Stimulated activated CD8-positive, alpha-beta memory T cell treated with anti-CD3 and anti-CD28 coated beads, Interleukin-2, amount 100 ng/mL, for 48 hours (primary cell): ENCODE measurements at places on chromosomes 2 and 18.

GRCh38 chr2:133936096-133936495, 317.8 kb upstream of the MGAT5 start:
- no peak for DNase-seq

- no peak for DNase-seq
Measured at GRCh38 chr2:235701206-235701981, 207.6 kb downstream of the AGAP1 start.

- no peak for DNase-seq
Measured at GRCh38 chr2:230589025-230589424, 123.6 kb upstream of the CAB39 start.

- DNase-seq: no peak
Measured at GRCh38 chr18:7079231-7079630, 38.4 kb downstream of the LAMA1 start.

- no peak for DNase-seq
Measured at GRCh38 chr2:133526530-133527300, 41.5 kb downstream of the NCKAP5 start.

DNA sequence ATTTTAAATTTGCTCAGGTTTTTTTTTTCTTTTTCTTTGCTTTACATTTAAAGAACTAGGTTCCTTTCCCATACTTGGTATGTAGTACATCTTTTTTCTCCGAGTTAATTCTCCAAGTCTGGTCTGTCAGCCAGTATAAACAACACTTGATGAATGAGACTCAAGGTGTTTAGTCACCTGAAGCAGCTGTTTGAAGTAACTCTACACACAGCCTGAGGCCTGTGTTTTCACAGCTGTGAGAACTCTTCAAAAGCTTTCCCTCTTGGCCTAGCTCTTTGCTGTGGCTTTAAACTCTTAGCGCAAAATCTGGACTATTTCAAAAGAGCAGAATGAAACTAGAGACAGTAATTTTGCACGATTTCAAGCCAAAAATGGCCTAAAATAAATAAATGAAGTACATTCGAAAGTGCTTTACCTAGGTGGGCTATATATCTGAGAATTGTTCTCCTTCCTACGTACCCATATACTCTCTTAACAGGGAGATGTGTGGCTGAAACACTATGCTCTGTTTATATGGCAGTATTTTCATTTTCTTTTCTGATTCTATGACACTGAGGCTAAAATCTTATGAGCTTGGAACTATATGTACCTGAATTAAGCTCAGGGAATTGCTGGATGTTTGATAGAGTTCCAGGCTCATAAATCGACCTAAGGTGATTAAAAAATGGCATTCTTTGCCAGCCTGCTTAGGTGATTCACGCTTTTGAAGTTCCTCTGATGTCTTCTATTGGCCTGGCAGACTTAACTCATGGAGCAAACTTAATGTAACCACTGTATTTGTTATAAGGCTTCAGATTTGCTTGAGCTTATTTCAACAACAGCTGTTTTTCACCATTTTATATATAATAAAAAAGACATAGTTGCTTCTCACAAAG, 1044.1 kb upstream of the ZEB2 start:
- no peak for DNase-seq

- no peak for DNase-seq
Measured at GRCh38 chr2:174263997-174264396, 15.7 kb upstream of the OLA1 start.

GRCh38 chr2:102698369-102699111, 63.3 kb upstream of the TMEM182 start:
- DNase-seq: no peak

- DNase-seq: no peak
Measured at GRCh38 chr2:222582928-222583327, 73.0 kb downstream of the FARSB start.

GRCh38 chr2:216082117-216082711, 495 bp downstream of the TMEM169 start:
- DNase-seq: no peak

- no peak for DNase-seq
Measured at GRCh38 chr2:213145715-213146242, 5.6 kb downstream of the IKZF2 start.

GRCh38 chr2:230262246-230262645, 36.7 kb downstream of the SP140 start:
- no peak for DNase-seq

DNA sequence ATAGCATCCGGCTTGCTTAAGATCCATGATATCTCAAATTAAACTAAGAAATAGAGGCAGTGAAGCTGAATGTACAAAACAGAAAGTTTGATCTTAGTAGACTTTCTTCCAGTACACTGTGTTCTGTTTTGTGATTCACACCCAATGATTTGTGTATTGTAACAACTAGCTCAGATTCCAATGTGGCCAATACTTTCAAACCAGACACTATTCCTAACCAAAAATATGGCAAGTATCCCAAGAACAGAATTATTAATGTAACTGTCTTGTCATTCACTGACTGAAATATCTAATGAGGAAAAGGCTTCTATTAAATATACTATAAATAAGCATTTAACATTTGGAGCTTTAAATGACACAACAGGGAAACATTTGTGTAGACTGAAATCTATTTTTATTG, 299.1 kb downstream of the NRXN1 start:
- no peak for DNase-seq

DNA sequence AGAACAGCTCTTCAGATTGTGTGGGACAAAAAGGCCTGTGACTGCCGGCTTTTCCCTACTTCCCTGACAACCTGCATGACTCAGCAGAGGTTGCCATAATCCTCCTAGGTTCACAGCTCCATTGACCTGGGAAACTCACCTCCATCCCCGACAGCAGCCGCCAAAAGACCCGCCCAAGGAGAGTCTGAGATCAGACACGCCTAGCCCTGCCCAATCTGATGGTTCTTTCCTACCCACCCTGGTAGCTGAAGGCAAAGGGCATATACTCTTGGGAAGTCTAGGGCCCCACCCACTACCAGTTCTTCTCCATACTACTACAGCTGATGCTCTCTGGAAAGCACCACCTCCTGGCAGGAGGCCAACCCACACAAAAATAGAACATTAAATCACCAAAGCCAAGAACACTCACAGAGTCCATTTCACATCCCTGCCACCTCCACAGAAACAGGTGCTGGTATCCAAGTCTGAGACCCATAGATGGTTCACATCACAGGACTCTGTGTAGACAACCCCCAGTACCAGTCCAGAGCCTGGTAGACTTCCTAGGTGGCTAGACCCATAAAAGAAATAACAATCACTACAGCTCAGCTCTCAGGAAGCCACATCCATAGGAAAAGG, 140.6 kb downstream of the NETO1 start:
- DNase-seq: no peak

- DNase-seq: no peak
Measured at GRCh38 chr2:179250095-179250494, 14.5 kb downstream of the SESTD1 start.

DNA sequence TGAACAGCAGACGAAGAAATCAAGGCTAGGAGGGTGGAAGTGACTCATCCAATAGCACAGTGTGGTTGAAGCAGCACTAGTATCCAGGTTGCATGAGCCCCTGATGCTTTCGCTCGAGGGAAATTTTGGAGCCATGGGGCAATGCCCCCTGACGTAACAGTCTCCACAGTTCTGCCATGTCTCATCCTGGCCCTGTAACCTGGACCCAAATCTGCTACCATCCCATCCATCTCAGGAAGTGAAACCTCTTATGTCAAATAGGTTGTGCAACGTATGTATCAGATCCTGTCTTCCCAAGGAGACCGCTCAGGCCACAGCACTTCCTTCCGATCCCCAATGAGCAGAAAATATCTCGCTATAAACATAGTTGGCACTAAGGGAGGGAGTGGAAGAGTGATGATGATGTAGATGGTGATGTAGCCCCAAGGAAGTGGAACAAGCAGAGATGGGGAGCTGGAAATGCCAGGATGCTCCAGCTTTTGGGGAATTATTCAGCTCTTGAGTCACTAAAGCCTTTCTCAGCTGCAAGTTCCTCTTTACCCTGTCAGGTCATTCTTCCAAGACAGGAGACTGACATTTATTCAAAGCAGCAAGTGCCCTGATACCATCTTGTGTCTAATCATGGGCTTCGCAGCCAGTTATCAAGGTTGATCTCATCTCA, 3.0 kb upstream of the IL1B start:
- DNase-seq: no peak

GRCh38 chr2:113965644-113966043, 75.8 kb downstream of the ACTR3 start:
- DNase-seq: no peak

DNA sequence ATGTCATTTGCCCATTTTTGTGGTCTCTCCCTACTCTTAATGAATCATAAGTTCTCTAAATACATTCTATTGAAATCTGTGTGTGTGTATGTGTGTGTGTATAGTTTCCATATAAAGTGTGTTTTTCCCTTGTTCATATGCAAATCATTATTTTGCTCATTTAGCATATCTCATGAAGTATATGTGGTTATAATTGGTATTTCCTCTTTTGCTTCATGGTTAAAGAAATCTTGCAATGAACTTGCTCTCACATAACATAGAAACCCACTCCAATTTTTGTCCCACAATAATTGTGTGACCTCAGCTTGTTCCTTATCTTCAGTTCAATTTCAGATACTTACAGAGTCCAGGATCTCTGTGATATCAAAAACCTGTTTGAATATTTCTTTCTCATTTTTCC, 1.2 kb downstream of the CPO start:
- DNase-seq: no peak

- DNase-seq: no peak
Measured at GRCh38 chr18:66316701-66317100, 287.2 kb downstream of the CDH19 start.

DNA sequence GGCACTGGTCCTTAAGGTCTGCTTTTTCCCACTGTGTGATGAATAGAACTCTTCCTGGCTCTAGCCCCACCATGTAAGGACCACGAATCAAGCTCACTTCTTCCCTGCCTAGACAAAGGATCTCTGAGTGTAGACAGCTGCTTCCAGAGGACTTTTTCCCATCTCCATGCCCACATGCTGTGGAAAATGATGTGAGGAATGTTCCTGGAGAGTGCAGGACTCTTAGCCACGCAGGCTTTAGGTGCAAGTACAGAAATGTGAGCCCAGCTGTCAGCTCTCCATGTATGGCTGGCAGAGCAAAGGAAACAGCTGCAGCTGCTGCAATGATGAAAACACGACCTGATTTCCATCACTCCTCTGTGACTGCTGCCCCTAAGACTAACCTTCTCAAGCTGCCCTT, 35.5 kb downstream of the NXPH2 start:
- DNase-seq: no peak

GRCh38 chr2:188984065-188984491, 9.9 kb downstream of the COL3A1 start:
- no peak for DNase-seq
